ENCODE measurements at places on chromosomes 12 and 14.

DNA sequence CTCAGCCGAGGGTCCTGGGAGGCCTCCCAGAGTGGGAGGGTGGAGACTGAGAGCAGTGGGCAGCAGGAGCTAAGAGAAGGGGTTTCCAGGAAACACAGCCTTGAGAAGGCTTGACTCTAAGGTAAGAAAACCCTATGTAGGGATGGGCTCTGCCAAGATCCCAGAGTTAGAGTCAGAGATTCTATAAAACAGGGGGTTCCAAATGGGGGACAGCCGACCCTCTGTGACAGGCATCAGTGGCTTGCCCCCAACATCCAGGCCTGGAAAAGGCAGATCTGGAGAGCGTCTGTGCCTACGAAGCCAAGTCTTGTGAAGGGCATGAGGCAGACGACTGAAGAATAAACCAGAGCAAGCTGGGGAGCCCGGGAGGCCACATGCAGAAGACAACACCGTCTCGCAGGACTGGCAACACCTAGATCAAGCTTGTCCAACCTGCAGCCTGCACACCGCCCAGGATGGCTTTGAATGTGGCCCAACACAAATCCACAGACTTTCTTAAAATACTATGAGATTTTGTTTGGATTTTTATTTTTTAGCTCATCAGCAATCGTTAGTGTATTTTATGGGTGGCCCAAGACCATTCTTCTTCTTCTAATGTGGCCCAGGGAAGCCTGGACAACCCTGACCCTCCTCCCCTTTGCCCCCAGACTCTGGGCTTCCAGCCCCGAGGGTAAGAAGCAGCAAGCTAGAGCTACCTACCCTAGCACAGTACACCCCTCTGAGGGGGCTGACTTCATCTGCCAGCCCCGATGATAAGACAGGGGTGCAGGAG lies 42.1 kb downstream of the PRMT8 start:
- DNase-seq: no peak

GRCh38 chr12:91551242-91551641 lies 368.6 kb upstream of the DCN start:
- no peak for DNase-seq

- no peak for DNase-seq
Observed at GRCh38 chr14:62882967-62883366, 162.3 kb downstream of the KCNH5 start.

DNA sequence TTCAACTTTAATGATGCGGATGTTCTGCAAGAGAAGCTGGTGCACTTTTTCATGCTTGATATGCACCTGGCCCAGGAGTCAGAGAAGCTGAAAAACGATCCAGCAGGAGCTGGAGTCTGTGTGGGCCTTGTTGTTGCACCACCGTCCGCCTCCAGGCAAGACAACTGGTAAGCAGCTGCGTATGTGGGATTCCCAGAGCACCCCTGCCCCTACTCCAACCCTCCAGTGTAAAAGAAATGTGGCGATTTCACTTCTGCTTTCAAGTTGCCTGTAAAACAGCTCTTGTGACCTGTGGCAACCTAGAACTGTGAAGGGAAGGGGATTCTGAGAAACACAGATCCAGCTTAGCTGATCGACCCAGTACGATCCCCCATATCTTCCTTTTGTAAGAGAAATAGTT lies 154.1 kb upstream of the PELI2 start:
- no peak for DNase-seq

DNA sequence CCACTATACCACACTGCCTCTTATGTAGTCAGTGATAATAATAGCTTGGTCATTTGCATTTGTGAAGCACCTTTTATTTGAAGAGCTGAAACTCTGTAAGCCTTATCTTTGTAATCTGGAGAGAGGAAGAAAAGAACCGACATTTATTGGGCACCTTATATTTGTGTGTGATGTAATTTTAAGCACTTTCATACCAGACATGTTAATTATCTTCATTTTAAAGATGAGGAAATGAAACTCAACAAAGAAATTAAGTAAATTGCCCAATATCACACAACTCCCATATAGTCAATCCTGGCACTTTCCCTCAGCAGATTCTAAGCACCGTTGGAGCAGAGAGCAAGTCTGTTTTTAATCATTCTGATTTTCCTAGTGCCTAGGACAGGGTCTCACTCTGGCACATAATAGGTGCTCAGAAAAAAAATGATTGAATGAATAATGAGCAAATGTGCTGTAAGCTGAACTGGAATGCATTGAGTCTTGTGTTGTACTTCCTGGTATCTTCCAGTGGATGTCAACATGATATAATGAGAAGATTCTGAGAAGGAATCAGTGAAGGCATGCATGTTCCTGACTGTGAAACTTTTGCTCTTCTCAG lies 418.9 kb downstream of the ZFP36L1 start:
- no peak for DNase-seq

DNA sequence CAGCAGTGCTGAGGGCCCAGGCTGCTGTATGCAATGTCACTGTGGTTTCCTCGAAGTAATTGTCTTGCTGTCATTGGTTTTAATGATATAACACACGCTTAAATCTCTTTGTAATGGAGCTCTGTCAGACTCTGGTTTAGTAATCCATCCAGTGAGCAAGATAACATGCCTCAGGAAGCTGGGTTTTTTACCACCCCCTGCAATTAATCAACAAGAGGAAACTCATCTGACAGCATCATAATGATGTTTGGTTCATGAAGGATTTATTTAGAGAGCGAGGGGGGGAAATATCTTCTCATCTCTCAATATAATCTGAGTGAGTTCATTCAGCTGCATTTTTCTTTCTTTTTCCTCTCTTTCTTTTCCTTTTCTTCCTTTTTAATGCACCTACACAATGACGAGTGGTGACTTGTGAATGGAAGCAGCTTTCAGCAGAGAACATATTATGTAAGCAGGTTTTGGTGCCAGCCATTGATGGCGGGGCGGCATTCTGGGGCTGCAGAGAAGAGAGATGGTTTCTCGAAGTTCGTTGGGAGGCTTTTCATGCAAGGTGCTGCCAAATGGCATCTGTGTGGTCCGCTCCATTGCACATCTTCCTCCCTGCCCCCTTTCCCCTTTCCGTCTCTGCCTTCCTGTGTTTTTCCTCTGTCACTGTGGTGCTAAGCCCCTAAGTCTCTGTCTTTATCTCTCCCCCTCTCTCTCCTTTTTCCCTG lies 6.7 kb downstream of the RPH3A start:
- no peak for DNase-seq

DNA sequence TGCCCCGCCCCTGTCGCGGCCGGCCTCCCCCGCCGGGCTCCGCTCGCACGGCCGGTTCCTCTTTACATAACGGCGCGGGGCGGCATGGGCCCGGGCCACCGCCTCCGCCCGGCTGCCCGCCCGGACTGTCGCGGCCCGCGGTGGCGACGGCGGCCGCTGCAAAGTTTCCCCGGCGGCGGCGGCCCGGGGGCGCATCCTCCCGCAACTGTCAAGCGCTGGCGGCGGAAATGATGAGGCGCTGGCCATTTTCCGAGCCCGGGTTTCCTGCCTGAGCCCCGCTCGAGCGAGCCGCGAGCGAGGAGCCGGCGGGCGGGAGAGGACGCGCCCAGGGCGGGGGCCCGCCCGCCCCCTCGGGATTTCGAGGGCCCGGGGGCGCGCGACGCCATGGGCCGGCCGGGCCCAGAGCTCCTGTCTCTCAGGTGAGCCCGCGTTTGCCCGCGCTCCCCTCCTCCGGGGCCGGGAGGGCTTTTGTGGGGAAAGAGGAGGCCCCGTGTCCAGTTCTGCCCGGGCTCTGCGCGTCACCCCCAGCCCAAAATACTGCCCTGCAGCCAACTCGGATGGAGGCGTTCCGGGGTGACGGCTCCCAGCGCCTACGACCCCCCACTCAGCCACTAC lies at the start of gene SH2B3:
SH2B3 (plus strand) TSS at position 65 of the 615 bp plus-strand sequence. CDS start 12,223 bp downstream, outside the sequence.
- no peak for DNase-seq

DNA sequence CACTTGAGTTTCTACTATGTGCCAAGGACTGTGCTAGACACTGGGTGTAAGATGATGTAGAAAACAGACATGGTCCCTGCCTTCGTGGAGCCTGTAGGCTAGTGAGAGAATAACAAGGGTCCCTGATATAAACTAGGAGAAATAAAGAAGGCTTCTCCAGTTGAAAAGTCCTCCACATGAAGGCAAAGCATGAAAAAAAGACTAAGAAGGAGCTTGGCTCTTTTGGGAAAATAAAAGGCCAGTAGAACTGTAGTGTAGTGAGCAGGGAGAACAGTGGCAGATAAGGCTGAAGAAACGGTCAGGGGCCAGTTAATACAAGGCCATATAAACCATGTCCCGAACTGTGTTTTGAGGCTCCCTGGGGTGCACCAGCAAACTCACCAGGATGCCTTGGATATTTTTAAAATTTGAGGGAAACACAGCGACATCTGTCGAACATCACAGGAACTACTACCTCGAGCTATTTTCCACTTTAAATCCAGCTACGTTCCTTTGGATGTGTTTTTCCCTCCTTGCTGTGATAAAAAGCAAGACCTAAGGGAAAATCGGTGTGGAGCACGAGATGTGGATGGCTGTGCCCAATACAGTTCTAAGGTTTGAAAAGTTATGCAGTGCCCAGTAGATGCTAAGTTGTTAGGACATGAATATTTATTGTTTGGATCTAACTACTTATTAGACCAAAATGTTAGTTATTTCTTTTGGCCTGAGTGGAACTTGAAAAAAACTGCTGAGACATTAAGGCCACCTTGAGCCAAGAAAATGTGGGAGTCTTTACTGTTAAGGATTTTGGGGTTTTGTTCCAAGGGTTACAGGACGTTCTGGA lies 8.5 kb upstream of the CFL2 start:
- no peak for DNase-seq

DNA sequence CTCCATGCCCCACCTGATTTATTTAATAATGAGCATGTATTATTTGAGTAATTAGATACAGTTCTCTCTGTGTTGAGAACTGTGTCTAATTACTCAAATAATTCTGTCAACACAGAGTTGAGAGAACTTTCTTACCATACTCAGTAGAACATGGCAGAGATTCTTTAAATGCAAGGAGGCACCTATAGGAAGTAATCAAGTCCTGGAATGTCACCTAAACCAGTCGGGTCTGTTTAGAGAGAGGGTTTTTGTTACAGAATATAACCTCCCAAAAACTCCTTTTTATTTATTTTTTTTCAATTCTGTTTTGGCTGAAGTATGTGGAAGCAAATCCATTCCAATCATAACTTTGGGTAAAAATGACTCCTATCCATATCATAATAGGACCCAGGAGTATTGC lies 37.5 kb upstream of the CIT start:
- no peak for DNase-seq

DNA sequence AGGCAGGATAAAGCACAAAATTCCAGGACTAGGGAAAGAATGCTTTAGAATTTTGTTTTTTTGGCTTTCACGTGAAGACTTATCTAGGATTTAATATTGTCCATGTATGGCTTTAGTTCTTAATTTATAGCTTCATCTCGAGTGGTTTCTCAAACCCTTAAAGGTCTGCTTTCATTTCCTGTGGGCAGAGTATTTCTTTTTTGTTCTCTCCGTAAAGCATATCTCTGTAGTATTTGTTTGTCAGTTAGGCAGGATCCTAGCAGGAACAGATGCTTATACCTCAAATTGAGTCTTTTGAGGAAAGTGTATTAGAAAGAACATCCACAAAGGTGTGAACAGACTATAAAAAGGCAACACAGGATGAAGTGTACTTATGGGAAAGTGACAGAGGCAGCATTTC lies 697.1 kb upstream of the SEL1L start:
- DNase-seq: no peak

DNA sequence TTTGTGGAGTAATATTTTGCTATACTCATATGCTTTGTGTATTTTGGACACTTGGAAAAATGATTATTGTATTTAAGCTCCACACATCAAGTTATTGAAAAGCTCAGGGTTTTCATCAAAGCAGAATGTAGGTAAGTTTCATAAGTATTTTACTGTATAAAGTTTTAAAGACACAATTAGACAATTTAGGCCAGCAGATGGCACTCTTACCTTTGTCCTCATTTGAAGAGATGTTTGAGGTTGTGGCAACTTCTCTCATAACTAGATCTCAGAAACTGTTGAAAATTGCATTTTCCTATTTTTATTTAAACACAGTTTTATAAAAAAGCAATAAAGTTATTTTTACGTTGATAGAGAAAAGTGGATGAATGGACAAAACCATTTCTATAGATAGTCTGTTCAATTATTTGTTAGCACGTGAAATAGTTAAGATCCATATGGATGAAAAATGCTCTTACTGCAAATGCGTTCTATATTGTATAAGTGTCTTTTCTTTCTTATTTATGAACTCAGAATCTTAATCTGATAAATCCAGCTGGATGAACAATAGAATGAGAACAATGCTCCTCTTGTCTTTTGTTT lies 300.0 kb downstream of the AEBP2 start:
- DNase-seq: no peak

- no peak for DNase-seq
Observed at GRCh38 chr14:62532181-62532580, 513.1 kb downstream of the KCNH5 start.

- no peak for DNase-seq
Observed at GRCh38 chr12:94186278-94187241, 38.2 kb downstream of the PLXNC1 start.

DNA sequence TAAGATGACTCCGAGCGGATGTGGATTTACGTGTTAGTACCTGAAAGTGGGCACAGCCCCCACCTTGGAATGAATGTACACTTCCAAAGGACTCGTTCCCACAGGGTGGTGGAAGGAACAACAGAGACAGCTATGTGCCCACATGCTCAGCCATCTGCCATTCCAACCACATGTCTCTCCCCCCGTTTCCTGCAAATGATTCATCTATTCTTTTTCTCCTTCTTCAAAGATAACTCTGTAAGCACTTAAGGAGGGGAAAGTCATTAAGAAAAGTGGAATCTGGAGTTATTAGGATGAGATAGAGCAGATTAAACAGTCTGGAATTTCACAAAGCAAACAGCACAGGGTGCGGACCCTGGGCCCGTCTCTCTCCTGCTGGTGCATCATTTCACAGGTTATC lies 18.5 kb upstream of the DUSP6 start:
- DNase-seq: no peak

DNA sequence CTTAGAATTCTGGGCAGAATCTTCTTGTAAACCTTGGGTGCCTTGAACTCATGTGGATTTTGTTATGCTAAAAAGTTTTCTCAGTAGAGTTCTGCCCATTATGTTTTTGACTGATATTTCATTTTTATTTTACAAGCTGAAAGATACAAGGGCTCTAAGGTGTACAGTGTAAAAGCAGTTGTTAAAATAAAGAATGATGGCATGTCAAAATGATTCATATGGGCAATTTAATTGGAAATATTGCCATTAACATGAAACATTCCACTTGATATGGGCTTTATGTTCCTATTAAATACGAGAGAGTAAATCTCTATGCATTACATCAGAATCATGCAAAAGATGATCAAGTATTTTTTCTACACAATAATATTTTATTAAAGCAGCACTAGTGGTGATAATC lies 295.1 kb upstream of the ATP2B1 start:
- DNase-seq: no peak

DNA sequence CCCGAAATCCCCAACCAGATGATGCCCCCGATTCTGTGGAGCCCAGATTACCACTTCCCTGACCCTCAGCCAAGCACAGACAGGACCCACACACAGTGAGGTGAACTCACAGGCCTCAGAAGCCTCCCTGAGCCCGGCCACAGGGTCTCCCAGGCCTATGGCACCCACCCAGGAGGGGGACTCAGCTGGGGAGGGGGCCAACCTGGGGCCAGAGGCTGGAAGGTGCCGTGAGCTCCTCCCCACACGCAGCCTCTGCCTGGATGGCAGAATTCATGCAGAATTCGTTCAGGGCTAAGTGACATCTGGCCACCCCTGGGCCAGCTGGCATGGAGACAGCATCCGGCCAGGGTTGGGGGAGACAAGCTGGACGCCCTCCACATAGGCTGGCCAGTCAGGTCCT lies 11.8 kb downstream of the TMEM179 start:
- DNase-seq: no peak

All from stimulated activated CD8-positive, alpha-beta memory T cell treated with anti-CD3 and anti-CD28 coated beads, Interleukin-7, amount 100 ng/mL, for 48 hours (primary cell).